H9 (cell line): ENCODE measurements at places on chromosomes 1 and 21. TPM values are rescaled to one million over a fixed set of nuclear protein-coding genes. Genes with fewer than 3 reads are reported as not detected.

Gene SYT14
- 8.8 and 10.3 TPM in 2 replicates for total RNA-seq

- H3K4me3 ChIP-seq, result no peak overlapping the region
- DNase-seq, result peak; percentile 71
- no peaks in the 10 kb centered on the region for H3K36me3 ChIP-seq
- no peaks in the 10 kb centered on the region; the same call in 1 of the 2 replicates for H3K27me3 ChIP-seq
- no peak overlapping the region for H3K27ac ChIP-seq
Measured at GRCh38 chr1:50308878-50309277, 114.4 kb downstream of the DMRTA2 start.

DNA sequence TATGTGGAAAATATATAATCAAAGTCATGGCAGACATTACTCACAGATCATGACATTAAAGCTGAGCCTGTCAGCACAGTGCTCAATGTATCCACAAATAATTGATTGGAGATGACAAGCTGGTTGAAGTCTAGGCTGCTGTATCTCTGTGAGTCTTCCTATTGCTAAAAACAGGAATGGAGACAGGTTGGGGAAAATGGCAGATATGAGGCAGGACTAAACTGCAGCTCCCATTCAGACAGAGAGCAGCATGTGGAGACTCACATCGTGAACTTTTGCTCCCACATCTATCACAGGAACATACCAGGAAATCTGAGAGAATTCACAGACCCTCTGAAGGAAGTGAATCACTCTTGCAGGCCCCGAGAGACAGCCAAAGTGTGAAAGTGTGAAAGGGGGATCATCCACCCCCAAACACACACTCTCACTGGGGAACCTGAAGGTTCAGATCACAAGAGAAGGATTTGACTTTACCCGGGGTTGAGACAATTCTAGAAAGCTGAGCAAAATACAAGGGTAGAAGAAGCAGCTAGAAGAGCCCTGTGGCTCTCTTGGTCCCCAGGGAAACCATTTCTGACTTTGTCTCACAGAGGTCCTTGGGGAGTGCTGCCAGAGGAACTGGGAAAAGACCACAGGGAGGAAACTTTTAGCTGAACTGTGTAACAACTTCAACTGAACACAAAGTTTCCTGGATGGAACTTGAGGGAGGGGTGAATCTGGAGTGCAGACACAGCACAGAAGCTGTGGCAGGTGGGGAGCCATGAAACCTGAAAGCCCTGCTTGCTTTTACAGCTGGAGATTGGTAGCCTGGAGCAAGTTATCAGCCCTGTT lies 173.4 kb downstream of the S1PR1 start:
- no peaks in the 10 kb centered on the region for H3K4me1 ChIP-seq
- H3K27me3 ChIP-seq, result no peaks in the 10 kb centered on the region
- H3K36me3 ChIP-seq, result no peaks in the 10 kb centered on the region
- DNase-seq, result no peak

GRCh38 chr1:227372726-227373130 lies 54.4 kb upstream of the CDC42BPA start:
- no peak overlapping the region for H3K27ac ChIP-seq
- no peak overlapping the region for H3K4me3 ChIP-seq
- H3K4me1 ChIP-seq, result peaks cover 4% of the 10 kb centered on the region; the same call in 1 of the 2 replicates
- DNase-seq, result no peak
- H3K36me3 ChIP-seq, result no peaks in the 10 kb centered on the region

DNA sequence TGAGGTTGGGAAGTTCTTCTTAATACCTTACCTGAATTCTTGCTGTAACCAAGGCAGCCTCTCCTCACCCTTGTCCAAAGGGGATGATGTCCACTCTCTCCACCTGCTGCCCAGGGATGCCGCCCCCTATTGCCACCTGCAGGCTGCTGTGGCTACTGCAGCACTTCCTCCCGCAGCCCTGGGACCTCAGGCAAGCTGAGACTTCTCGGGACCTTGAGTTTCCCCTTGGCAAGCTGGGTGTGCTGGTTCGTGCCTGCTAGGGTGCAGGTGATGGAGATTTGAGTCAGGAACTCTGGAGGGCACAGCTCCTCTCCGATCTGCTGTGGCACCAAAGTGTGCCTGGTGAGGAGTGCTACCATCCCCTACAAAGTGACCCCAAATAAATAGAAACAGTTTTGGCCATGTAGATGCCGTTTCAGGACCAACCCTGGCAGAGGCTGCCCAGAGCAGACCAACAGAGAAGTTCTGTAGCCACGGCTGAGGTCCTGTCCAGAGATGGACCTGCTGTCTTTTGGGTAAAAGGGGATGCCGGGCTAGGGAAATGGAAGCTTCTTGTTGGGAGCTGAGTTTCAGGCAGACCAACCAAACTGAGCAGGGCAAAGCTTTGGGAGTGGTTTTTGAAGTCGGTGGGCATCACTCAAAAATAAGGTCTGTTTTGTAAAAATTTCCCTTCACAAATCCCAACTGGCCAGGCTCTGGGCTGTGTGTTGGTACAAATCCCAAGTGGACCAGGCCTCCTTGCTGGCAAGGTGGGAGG lies 31.7 kb downstream of the RUNX3 start:
- no peaks in the 10 kb centered on the region for H3K4me1 ChIP-seq
- H3K27ac ChIP-seq, result no peak overlapping the region
- no peak overlapping the region for H3K4me3 ChIP-seq
- H3K27me3 ChIP-seq, result no peaks in the 10 kb centered on the region

Gene MCOLN3
- total RNA-seq, result 10.6 and 10.8 TPM in 2 replicates

Gene INAVA
- total RNA-seq, result 36.8 and 37.2 TPM in 2 replicates

Gene IL12RB2
- total RNA-seq, result 0.77 and 0.88 TPM in 2 replicates

- no peaks in the 10 kb centered on the region for H3K27me3 ChIP-seq
- no peak overlapping the region for H3K27ac ChIP-seq
- no peaks in the 10 kb centered on the region for H3K36me3 ChIP-seq
- no peaks in the 10 kb centered on the region for H3K4me1 ChIP-seq
- DNase-seq, result peak; percentile 46
Measured at GRCh38 chr21:32813265-32813903, 41.8 kb upstream of the PAXBP1 start.

Gene NEXN
- total RNA-seq, result 3.2 and 3.3 TPM in 2 replicates

DNA sequence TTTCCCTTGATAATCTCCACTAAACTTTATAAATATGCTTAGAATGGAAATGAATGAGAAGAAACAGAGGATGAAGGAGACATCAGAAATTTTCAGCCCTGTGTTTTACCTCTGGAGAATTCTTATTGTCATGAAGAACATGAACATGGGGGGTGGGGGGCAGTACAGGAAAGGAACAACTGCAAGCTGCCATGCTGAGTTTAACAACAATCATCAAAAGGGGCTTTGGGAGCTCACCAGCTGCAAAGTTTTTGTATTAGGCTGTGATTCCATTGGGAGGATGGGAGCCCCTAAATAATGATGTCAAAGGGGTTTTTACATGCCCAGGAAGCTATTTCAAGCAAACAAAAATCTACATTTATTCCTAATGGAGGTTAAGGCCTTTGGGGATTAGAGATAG lies 103.3 kb downstream of the AKT3 start:
- H3K27ac ChIP-seq, result no peak overlapping the region
- DNase-seq, result peak; percentile 34
- H3K4me3 ChIP-seq, result peak overlapping the region; percentile 2; the same call in 1 of the 2 replicates
- no peaks in the 10 kb centered on the region for H3K27me3 ChIP-seq
- H3K4me1 ChIP-seq, result peaks cover 6% of the 10 kb centered on the region; the same call in 1 of the 2 replicates

DNA sequence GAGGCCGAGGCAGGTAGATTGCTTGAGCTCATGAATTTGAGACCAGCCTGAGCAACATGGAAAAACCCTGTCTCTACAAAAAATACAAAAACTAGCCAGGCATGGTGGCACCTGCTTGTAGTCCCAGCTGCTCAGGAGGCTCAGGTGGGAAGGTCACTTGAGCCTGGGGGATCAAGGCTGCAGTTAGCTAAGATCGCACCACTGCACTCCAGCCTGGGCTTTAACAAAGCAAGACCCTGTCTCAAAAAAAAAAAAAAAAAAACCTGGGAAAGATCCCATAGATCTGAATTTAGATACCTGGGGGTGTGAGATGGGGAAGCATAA lies 32.9 kb downstream of the NIBAN1 start:
- no peak for DNase-seq
- H3K4me3 ChIP-seq, result no peak overlapping the region
- H3K4me1 ChIP-seq, result peaks cover 3% of the 10 kb centered on the region; the same call in 1 of the 2 replicates
- H3K36me3 ChIP-seq, result no peaks in the 10 kb centered on the region

DNA sequence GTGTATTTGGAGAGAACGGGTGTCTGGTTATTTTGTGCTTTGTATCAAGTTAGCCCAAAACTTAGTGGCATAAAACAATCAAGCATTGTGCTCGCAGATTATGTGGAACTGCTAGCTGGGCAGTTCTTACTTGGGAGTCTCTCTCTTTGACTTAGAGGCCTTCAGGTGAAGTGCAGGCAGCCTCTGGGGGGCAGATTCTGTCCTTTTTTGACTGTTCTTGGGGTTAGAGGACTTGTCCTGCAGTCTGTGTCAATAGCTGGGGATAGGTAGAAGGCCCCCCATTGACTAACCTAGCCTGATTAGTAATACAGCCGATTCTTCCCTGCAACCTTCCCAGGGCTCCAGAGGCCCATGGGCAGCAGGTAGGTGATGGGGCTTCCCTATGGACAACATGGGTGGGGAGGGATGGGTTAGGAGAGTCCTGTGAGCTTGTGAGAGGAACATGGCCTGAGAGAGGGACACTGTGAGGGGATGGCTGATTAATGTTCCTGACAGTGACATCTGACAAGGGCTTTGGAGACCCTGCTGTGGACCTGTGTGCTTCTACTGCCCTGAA lies 37.2 kb upstream of the ACOT11 start:
- H3K4me1 ChIP-seq, result no peaks in the 10 kb centered on the region
- no peak overlapping the region for H3K27ac ChIP-seq
- no peaks in the 10 kb centered on the region for H3K36me3 ChIP-seq
- H3K27me3 ChIP-seq, result no peaks in the 10 kb centered on the region
- no peak overlapping the region for H3K4me3 ChIP-seq
- DNase-seq, result no peak

Gene CLCA4
- total RNA-seq, result not detected in 2 replicates

GRCh38 chr1:114694540-114695310 lies 621 bp downstream of the AMPD1 start:
- no peak for DNase-seq
- no peak overlapping the region for H3K4me3 ChIP-seq
- H3K4me1 ChIP-seq, result no peaks in the 10 kb centered on the region
- no peaks in the 10 kb centered on the region for H3K27me3 ChIP-seq
- no peak overlapping the region for H3K27ac ChIP-seq
- H3K36me3 ChIP-seq, result no peaks in the 10 kb centered on the region

DNA sequence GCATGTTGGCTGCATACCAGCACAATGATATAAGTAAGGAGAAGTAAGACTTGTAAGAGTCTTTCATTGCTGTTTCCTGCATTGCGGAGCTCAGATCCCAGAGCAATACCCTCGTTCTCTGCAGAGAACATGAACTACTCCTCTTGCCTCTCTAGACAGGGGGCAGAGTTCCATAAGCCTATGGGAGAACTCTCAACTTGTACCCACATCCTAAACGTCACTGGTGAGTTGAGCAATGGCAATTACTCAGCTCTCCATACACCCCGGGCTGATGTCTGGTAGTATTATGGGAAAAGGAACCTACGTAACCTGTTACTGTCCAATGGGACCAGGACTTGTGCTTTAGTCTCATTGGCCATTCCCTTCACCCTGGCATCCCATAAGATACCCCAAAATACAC lies 27.3 kb upstream of the ZNF496 start:
- H3K27ac ChIP-seq, result no peak overlapping the region

- no peak overlapping the region for H3K4me3 ChIP-seq
- no peaks in the 10 kb centered on the region; the same call in none of the 2 replicates for H3K27me3 ChIP-seq
- H3K36me3 ChIP-seq, result no peaks in the 10 kb centered on the region
- no peak overlapping the region for H3K27ac ChIP-seq
- no peaks in the 10 kb centered on the region for H3K4me1 ChIP-seq
- DNase-seq, result no peak
Measured at GRCh38 chr21:35716876-35717565, 343.3 kb downstream of the SETD4 start.

GRCh38 chr1:116553386-116554115 lies 17.3 kb downstream of the CD58 start:
- H3K27me3 ChIP-seq, result no peaks in the 10 kb centered on the region
- no peak for DNase-seq
- H3K27ac ChIP-seq, result no peak overlapping the region
- H3K4me3 ChIP-seq, result no peak overlapping the region
- H3K4me1 ChIP-seq, result peaks cover 6% of the 10 kb centered on the region; the same call in 1 of the 2 replicates

Gene PRR9
- not detected in 2 replicates for total RNA-seq

Gene HSD3B1
- total RNA-seq, result not detected in 2 replicates

DNA sequence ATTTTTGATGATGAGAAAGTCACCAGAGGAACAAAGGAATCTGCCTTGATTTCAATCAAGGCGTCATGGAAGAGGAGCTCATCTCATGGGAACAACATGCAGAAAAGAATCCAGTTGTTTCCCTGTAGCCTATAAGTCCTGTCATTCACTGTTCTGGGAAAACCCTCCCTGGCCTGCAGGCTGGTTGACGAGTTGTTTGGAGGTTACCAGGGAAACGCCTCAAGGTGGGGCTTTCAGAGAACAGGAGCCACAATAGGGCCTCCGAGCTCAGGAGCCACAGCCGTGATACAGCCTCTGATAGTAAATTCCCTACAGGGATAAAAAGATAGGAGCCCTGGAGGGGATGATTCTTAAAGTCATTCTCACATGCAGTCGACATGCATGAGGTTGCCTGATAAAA lies 135.2 kb downstream of the PSMG1 start:
- no peak overlapping the region for H3K27ac ChIP-seq
- no peak overlapping the region for H3K4me3 ChIP-seq
- no peaks in the 10 kb centered on the region for H3K4me1 ChIP-seq
- DNase-seq, result peak; percentile 86

- peak overlapping the region; percentile 7 for H3K27ac ChIP-seq
Measured at GRCh38 chr1:66333466-66334199, 200.3 kb upstream of the SGIP1 start.

GRCh38 chr1:64482128-64482527 lies 12.2 kb downstream of the CACHD1 start:
- H3K4me1 ChIP-seq, result peaks cover 7% of the 10 kb centered on the region; the same call in 1 of the 2 replicates
- H3K27me3 ChIP-seq, result no peaks in the 10 kb centered on the region
- H3K4me3 ChIP-seq, result peak overlapping the region; percentile 28; the same call in 1 of the 3 replicates

Gene SYNC
- 0.15 TPM in 2 replicates for total RNA-seq

Gene PDC
- total RNA-seq, result not detected in 2 replicates

GRCh38 chr1:150008699-150009098 lies 1.8 kb downstream of the OTUD7B start:
- H3K27me3 ChIP-seq, result no peaks in the 10 kb centered on the region
- H3K27ac ChIP-seq, result no peak overlapping the region
- no peak for DNase-seq
- H3K36me3 ChIP-seq, result peaks cover 15% of the 10 kb centered on the region

DNA sequence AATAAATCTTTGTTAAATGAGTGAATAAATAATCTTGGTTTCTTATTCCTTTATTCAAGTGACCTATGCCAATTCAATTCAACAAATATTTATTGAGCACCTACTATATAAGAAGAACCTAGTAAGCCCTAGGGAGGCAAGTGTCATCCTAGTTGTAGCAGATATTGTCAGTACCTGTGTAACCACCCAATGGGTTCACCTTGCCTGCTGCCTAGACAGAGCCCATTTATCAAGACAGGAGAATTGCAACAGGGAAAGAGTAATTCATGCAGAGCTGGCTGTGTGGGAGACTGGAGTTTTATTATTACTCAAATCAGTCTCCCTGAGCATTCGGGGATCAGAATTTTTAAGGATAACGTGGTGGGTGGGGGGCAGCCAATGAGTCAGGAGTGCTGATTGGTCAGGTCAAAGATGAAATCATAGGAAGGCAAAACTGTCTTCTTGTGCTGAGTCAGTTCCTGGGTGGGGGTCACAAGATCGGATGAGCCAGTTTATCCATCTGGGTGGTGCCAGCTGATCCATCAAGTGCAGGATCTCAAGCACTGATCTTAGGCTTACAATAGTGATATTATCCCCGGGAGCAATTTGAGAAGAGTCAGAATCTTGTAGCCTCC lies 53.8 kb upstream of the KCNA3 start:
- H3K4me3 ChIP-seq, result no peak overlapping the region
- no peaks in the 10 kb centered on the region; the same call in 1 of the 2 replicates for H3K4me1 ChIP-seq
- no peaks in the 10 kb centered on the region for H3K36me3 ChIP-seq
- no peak for DNase-seq
- no peak overlapping the region for H3K27ac ChIP-seq
- no peaks in the 10 kb centered on the region for H3K27me3 ChIP-seq

Gene CR1L
- 0.37 TPM in 1 of 2 replicates, not detected in the other for total RNA-seq

Gene CD55
- 17.3 and 18.3 TPM in 2 replicates for total RNA-seq

Gene FCAMR
- total RNA-seq, result not detected in 2 replicates
